ENCODE measurements at places on chromosomes 13 and 19.

DNA sequence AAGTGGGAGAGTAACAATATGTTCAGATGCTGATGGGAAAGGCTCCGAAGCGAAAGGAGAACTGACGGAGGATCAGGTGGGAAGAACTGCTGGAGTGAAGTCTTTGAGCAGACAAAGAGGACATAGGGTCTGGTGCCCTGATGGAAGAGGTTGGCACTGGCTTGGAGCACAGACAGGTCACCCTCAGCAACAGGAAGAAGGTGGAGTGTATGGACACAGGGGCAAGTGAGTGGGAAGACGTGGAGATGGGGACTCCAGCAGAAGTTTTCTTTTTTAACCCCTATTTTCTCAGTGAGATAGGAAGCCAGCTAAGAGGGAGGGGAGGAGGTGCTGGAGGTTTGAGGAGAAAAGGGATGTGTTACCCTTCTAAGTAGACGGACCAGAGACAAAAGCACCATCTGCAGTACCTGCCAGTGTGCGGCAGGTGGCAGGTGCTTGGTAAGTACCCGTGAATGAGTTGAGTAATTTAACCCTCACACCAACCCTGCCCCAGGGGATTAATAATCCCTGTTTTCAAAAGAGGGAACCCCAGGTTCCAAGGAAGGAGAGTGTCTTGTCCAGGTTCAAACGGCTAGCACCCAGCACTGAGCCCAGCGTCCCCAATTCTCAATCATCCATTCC lies 11.2 kb downstream of the HAS1 start:
- DNase-seq = no peak

DNA sequence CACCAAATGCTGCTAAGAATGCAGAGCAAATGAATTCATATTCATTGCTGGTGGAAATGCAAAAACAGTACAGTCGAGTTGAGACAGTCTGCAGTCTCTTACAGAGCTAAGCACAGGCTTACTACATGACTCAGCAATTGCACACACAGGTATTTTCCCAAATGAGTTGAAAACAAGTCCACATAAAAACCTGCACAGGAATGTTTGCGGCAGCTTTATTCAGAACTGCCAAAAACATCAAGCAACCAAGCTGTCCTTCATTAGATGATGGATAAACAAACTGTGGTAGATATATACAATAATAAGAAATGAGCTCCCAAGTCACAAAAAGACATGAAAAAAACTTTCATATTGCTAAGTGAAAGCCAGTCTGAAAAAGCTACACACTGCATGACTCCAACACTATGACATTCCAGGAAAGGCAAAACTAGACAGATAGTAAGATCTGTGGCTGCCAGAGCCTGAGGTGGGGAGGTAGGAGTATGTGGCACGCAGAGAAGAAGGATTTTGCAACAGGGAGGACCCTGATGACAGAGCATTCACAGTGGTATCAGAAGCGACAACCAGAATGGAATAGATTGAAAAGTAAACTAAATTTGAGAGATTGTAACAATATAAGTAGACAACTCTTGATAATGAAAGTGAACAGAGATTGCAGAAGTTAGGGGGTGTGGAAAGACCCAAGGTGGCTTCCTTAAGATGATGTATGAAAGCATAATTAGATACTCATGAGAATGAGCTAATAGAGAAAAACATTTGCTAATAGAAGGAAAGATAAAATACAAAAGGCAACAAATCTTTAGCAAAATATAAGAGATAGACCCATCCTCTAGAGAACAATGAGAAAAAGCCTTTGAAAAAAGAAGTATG lies 52.7 kb downstream of the TSC22D1 start:
- DNase-seq = no peak

GRCh38 chr13:113245849-113246796 lies 36.7 kb downstream of the CUL4A start:
- DNase-seq = no peak

GRCh38 chr19:48804496-48804895 lies 6.3 kb downstream of the BCAT2 start:
- no peak for DNase-seq

GRCh38 chr19:12482509-12482886 lies 2.1 kb downstream of the ZNF709 start:
- DNase-seq = no peak

- no peak for DNase-seq
Measured at GRCh38 chr19:2661615-2662014, 40.9 kb downstream of the GNG7 start.

- DNase-seq = no peak
Measured at GRCh38 chr19:31378404-31378803, 29.2 kb upstream of the TSHZ3 start.

DNA sequence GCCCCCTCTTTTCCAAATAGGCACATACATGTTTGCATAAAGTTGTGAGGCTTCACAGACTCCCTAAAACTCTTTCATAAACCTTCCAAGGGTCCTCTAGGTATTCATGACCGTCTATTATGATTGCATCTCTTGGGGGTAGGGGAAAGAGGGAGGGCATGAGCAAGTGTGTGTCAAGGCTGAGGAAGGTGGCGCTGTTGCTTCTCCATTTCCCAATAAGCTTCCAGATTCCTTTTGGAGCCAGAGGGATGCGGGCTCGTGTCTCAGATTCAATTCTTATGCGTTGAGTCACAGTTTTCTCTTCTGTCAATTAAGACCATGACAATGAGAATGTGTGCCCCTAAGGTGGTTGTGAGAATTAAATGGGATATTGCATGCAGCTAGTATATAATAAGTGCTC lies 51.0 kb upstream of the CYP2A7 start:
- DNase-seq = no peak

GRCh38 chr19:29606420-29606747 lies 301 bp downstream of the POP4 start:
- DNase-seq = no peak

DNA sequence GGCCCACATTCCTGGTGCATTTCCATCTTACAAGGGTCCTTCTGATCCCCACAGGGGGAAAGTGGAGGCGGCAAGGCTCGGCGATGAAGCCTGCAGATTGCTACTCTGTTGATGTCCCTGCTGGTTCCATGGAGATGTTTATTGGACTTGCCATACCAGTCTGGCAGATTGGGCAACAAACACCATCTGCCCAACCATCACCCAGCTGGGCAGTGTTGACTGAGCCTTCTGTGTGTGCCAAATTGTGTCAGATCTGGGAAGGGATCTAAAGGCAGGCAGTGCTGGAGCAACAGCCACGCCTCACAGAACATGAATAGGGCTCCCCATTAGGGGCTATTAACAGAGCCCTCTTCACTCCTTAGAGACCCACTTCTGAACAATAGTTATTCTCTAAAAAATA lies 35.0 kb downstream of the FLT1 start:
- no peak for DNase-seq

- no peak for DNase-seq
Measured at GRCh38 chr19:2569596-2570465, 93.9 kb downstream of the GADD45B start.

- no peak for DNase-seq
Measured at GRCh38 chr13:101565317-101565716, 112.8 kb downstream of the ITGBL1 start.

DNA sequence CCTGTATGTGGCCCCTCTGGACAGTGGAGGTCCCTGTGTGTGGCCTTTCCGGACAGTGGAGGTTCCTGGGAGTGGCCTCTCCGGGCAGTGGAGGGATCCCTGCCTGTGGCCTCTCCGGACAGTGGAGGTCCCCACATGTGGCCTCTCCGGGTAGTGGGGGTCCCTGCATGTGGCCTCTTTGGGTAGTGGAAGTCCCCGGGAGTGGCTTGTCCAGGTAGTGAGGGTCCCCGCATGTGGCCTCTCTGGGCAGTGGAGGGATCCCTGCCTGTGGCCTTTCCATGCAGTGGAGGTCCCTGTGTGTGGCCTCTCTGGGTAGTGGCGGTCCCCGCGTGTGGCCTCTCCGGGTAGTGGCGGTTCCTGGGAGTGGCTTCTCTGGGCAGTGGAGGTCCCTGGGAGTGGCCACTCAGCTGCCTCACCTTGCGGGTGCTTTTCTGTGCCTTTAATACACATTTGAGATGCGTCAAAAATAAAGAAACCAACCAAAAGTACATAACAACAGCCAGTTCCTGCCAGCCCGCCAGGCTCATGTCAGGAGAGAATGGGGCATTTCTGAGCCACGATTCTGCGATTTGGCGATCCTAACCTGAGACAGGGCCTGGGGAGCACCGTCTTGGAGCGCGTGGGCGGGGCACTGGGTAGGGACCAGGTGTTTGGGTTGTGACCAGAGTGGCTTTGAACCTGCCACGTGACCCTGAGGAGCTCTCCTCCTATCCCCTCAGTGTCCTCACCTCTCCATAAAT lies 194.7 kb downstream of the ZNF536 start:
- DNase-seq = no peak

DNA sequence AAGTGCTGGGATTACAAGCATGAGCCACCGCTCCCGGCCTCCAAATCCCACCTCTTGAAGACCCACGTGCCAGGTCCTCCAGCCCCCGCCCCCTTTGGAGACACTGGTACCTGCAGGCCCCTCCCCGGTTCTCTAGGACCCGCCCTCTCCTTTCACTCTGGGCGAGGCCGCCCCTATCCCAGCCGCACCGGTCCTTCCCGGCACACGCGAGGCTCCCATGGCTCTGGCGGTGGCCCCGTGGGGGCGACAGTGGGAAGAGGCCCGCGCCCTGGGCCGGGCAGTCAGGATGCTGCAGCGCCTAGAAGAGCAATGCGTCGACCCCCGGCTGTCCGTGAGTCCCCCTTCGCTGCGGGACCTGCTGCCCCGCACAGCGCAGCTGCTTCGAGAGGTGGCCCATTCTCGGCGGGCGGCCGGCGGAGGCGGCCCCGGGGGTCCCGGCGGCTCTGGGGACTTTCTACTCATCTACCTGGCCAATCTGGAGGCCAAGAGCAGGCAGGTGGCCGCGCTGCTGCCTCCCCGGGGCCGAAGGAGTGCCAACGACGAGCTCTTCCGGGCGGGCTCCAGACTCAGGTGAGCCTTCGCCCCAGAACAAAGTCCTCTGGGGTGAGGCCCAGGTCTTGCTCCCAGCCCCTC lies at the start of gene CBLC:
Gene CBLC (plus strand): TSS at position 176 of the 633 bp plus-strand sequence. CDS start 42 bp downstream, at position 218.
- no peak for DNase-seq

GRCh38 chr19:16370641-16371391 lies 46.2 kb downstream of the KLF2 start:
- no peak for DNase-seq

GRCh38 chr13:24822640-24823039 lies 58.7 kb downstream of the RNF17 start:
- DNase-seq = no peak

GRCh38 chr19:9644472-9644871 lies 23.4 kb upstream of the ZNF561 start:
- DNase-seq = no peak

- peak; percentile 51 for DNase-seq
Measured at GRCh38 chr19:3586127-3586626, 899 bp downstream of the GIPC3 start.

DNA sequence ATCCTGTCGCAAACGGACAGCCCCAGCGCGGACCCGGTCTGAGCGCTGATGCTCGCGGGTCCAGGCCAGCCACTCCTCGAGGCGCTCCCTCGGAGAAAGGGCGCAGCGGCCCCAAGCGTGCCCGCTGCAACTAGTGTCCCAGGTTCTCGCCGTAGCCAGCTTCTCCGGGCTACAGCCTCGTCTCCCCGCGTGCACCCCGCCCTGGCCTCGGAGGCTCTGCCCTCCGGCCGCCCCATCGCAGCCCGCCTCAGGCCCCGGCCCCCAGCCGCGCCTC lies 487 bp downstream of the FLT1 start:
- peak; percentile 4 for DNase-seq

DNA sequence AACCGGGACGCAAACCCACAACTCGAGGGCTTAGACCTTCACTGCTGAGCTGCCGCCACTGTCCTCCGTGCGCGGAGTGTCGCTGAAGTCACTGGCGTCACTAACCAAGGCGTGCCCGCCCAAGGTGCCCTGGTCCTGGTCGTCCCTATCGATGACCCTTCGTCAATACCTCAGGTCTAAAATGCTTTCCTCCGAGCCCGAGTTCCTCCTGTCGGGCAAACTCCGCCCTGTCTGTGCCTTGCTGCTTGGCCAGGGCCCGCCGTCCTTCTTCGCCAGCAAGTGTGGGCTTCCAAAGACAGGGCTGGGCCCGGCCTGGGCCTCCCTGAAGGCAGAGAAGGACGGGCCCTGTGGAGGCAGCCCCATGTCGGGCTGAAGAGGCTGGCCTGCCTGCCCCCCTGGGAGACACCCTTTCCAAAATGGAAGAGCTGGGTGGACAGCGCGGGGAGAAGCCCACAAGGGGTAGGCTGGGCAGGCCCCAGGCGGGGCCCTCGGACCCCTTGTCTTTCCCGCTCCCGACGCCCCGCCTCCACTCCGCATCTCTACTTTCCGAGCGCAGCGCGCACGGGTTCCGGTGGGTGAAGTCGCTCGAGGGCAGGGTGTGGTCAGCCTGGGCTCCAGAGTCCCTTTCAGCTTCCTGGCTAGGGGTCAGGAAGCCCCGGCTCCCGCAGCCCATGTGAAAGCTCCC lies 13.4 kb downstream of the RB1 start:
- no peak for DNase-seq

- DNase-seq = no peak
Measured at GRCh38 chr19:56217039-56217949, 15.2 kb downstream of the ZSCAN5C start.

- DNase-seq = no peak
Measured at GRCh38 chr19:13134626-13135025, 15.5 kb downstream of the STX10 start.

- no peak for DNase-seq
Measured at GRCh38 chr19:32677657-32678056, 2.0 kb downstream of the RGS9BP start.

DNA sequence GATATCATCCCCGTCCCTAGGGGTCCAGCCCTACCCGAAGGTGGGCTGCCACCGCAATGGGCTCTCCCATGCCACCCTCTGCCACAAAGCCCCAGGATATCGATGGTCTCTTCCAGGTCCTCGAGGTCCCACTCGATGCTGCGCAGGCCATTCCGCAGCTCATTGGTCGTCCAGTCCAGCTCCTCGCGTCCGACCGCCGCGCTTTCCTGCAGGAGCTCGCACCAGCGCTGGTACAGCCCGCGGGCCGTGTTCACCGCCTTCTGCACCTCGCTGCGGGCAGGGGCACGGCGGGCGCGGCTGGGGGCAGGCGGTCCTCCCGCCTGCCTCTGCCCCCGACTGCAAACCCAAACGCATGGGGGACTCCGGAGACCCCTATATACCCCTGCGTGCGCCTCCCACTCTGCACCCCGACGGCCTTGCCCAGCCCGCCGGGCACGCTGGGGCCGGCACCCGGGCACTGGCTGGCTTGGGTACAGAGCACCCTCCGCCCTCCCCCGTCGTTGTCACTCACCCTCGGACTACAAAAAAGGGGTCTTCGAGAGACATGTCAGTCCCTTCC lies 468 bp downstream of the STX10 start:
- peak; percentile 36 for DNase-seq

DNA sequence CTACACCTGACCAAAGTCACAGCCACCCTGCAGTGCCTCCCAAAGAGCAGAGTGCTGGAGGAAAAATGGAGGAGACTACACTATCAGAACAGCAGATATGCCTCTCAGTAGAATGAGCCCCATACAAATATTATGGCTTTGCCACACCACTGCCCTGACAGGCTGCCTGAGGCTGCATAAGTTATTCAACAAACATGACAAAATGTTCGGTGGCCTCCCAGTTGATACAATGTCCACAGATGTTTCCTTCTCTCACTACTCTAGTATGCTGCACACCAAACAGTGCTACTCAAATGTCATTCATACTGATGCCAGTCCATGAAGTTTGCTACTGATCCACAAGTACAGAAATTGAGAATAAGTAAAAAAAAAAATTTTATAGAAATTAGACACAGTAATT lies 41.0 kb downstream of the N4BP2L2 start:
- no peak for DNase-seq

All from stimulated activated CD4-positive, alpha-beta T cell treated with anti-CD3 and anti-CD28 coated beads, Interleukin-12 subunit alpha, Interleukin-12 subunit beta, amount 100 ng/mL, for 4 hours (primary cell).